ENCODE measurements at places on chromosomes 1 and 21. TPM values are rescaled to one million over a fixed set of nuclear protein-coding genes. Genes with fewer than 3 reads are reported as not detected.

DNA sequence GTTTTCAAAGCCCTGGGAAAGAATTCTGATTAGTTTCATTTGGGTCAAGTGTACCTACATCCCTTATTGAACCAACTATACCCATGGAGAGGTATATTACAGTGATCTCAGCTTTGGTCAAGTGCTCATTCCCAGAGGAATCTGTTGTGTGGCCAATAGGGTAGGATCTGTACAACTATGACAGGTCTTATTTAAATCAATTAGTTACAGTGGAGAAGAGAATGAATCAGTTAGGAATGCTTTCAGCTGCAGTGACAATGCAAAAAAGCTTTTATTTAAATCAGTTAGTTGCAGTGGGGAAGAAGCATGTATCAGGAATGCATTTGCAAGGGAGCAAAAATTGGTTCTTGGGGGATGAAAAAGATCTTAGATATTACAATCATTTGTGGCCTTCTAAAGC, 119.0 kb downstream of the FGGY start:
- H3K27me3 ChIP-seq = no peaks in the 10 kb centered on the region
- no peak for DNase-seq
- no peaks in the 10 kb centered on the region for H3K36me3 ChIP-seq
- H3K27ac ChIP-seq = no peak overlapping the region
- H3K4me1 ChIP-seq = no peaks in the 10 kb centered on the region

DNA sequence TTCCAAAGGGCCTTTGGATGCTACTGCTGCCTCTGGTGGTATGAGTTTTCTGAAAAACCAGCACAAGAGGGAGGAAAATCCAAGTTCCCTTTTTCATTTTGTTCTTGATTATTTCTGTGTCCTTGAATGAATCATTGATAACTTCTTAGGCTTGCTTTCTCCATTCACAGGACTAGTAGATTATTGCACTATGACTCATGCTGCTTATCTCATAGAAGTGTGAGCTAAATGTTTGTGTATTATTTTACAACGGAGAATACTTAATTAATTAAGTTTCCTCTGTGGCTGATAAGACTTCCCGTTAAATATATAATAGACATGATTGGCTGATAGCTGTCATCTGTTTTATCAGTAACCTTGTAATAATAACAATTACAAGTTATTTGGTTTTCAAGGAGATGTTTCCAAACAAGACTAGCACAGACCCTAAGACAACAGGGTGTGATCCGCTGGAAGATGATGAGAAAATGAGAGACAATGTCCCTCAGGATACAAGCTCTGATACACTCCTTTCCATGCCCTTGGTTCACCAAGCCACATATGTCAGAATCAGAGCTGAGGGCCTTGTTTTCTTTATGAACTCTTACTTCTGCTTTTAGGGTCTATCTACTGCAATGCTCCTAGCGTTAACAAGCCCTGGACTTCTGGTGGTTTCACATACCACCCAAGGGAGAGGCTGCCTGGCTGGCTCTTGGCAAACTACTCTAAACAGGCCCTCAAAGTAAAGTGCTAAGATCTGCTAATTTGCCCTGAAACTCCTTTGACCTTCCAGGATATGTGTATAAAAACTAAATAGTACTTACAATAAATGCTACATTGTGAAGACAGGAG, 1078.3 kb downstream of the TTLL7 start:
- H3K27me3 ChIP-seq = no peaks in the 10 kb centered on the region
- peaks cover 8% of the 10 kb centered on the region for H3K4me1 ChIP-seq
- H3K4me3 ChIP-seq = no peak overlapping the region
- peak overlapping the region; percentile 61 for H3K27ac ChIP-seq
- H3K36me3 ChIP-seq = no peaks in the 10 kb centered on the region

DNA sequence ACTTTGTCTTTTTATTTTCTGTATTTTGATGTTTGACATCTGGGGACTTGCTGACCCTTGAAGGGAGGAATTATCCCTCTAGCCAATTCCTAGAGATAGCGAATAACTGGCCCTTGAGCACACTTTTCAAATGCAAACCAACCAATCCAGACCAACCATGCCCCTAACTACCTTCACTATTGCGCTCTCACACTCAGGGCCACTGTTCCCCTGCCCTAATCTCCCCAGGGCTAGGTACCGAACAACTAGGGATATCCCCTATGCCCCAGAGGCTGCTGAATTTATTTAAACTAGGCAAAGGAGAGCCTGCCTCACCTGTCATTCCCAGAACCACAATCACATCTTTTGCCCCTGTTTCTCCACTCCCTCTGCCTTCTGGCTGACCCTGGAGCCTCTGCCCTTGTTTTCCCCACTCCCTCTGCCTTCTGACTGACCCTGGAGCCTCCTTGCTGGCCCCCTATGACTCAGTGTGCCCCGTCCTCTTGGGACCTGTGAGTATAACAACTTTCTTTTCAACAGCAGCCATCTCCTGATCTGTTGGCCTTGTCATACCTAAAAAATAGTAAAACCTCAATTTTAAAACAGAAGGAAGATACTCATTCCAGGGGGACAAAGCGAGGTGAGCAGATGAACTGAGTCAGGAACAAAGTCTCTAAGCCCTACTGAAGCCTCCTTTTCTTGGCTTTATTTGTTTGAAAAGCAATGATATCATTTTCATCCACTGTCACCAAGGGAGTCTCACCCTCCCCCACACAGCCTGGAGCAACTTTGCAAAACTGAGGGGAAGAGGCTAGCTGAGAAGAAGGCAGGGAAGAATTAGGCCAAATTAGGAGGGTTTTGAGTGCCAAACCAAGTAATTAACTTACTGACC, 115.5 kb downstream of the NMNAT2 start:
- H3K4me3 ChIP-seq = no peak overlapping the region
- no peak overlapping the region for H3K27ac ChIP-seq

- DNase-seq = no peak
- H3K27me3 ChIP-seq = no peaks in the 10 kb centered on the region
- H3K27ac ChIP-seq = no peak overlapping the region
- H3K4me3 ChIP-seq = no peak overlapping the region
- peaks cover 41% of the 10 kb centered on the region for H3K4me1 ChIP-seq
Measured at GRCh38 chr21:38984568-38984967, 178.8 kb downstream of the ETS2 start.

DNA sequence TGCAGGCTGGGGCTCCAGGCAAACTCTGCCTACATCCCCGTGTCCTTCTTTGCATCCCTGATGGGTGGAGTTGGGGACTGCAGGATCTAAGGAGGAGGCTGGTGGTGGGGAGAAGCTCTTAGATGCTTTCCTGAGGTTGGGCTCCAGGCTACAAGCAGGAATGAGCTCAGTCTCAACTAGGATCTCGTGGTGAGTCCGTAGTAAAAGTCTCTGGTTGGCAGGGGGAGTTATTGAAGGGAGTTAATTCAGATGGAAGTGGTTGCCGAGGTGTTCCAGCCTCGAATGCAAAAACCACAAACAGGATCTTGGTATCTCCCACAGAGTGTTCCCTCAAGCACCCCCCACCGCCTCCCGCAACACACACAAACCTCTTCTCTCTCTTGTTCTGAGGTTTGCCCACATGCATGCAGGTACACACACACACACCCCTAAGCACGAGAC, 35.0 kb downstream of the TMCC2 start:
- peak overlapping the region; percentile 54 for H3K27ac ChIP-seq
- no peak for DNase-seq
- no peaks in the 10 kb centered on the region for H3K27me3 ChIP-seq
- peaks cover 39% of the 10 kb centered on the region for H3K4me1 ChIP-seq
- no peak overlapping the region for H3K4me3 ChIP-seq

DNA sequence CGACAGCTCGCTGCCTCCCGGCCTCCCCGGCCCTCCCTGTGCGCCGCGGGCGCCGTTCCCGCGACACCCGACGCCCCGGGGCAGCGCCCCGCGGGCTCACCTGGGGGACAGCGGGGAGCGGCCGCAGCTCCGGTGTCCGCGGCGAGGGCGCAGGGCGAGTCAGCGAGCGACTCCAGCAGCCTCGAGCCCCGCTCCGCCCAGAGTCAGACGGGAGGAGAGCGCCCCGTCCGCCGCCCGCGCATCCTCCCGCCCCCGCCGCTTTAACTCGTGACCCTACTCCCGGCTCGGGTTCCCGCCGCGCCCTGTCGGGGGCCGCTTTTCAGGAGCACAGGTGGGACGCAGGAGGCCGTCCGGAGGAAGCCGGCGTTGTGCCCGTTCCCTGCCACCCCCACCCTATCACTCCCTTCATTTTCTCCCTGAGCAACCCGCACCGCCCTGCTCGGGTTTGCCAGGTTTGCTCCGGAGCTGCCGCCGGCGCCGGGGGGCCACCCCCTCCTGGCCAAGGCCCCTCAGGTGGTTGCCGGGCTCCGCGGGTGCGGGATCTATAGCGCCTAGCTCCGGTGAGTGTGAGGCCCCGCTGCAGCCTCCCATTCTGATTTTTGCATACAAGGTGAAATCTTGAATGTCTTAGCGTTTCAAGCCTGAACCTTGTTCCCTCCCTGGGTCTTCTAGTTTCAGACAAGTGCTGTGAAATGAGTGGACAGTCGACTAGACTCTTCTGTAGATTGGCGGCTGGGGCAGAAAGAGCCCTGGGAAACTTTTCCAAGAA, at the start of gene MCOLN3:
Gene MCOLN3 (minus strand): TSS at position 205 of the 769 bp plus-strand sequence. CDS start 3,140 bp downstream, outside the sequence.
- peak within 1 kb of the TSS; percentile 60 for H3K4me3 ChIP-seq
- peak within 1 kb of the TSS; percentile 60 for H3K27ac ChIP-seq
- peak; percentile 91 for DNase-seq
- no peaks in the 10 kb centered on the region for H3K27me3 ChIP-seq

DNA sequence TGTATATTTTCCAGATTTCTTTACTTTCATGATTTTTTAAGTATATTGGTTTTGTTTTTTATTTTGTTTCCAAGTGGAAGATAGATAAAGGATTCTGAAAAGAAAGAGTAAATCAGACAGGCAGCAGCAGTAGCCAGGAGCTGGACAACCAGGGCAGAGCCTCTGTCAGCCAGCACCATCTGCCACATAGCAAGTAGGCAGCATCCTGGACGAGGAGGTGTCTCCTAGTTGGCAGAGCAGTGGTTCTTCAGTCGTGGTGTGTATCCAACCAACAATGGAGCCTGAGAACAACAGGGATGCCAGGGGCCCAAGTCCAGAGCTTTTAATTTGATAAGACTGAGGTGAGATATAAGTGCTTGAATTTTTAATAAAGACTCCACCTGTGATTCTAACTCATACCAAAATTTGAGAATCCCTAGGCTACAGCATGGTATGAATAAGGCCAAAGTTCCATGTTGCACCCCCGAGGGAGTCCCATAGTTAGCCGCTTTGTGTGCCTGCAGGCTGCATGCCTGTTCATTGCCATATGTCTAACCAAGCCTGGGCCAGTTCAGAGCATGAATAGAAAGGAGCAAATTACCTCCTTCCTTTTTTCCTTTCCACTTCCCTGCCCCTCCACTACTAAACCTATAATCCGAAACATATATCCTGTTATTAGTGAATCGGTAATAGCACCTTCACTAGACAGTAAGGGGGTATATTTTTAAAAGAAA, 153.2 kb downstream of the NTNG1 start:
- no peaks in the 10 kb centered on the region for H3K4me1 ChIP-seq
- H3K4me3 ChIP-seq = no peak overlapping the region
- no peaks in the 10 kb centered on the region for H3K27me3 ChIP-seq

DNA sequence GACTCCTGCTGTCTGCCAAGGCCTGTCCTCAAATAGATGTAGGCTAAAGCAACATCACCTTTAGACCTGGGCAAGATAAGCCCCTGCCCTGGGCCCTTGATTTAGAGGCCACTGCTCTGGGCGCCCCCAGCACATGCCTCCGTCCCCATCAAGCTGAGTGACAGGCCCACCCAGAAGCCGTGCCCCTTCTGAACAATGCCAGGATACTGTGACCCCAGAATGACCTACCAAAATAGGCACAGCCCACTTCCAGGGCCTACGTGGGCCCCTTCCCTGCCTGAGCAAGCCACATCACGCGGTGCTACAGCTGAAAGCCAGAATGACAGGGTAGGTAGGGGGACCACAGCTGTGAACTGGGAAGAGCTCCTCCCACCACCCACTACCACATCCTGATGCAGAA, 24.7 kb upstream of the BECN2 start:
- no peaks in the 10 kb centered on the region for H3K4me1 ChIP-seq
- no peak for DNase-seq
- no peaks in the 10 kb centered on the region for H3K27me3 ChIP-seq
- H3K36me3 ChIP-seq = no peaks in the 10 kb centered on the region
- H3K27ac ChIP-seq = no peak overlapping the region
- no peak overlapping the region for H3K4me3 ChIP-seq

GRCh38 chr1:145918992-145919939, 749 bp upstream of the PEX11B start:
- H3K4me3 ChIP-seq = peak overlapping the region; percentile 88
- DNase-seq = peak; percentile 88
- peaks cover 26% of the 10 kb centered on the region for H3K4me1 ChIP-seq
- peak overlapping the region; percentile 87 for H3K27ac ChIP-seq

DNA sequence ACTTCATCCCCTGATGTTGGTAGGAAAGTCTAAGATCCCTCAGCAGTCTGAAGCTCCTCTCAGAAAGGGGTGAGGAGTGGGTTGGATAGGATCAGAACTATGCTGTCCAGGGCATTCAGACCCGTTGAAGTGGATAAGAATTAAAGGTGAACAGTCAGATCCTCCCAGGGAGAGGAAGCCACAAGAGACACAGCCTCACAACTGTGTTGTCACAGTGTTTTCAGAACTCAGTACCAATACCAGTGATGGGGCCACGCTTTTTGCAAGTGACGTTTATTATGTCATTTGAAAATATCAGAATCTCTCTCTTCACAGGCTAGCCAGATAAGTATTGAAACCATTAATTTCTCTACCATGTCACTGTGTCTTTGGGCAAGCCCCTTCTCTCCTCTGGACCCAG, 15.4 kb upstream of the EPS15 start:
- no peak overlapping the region for H3K27ac ChIP-seq
- no peak overlapping the region for H3K4me3 ChIP-seq
- no peaks in the 10 kb centered on the region for H3K36me3 ChIP-seq
- no peaks in the 10 kb centered on the region for H3K27me3 ChIP-seq

- H3K27ac ChIP-seq = no peak overlapping the region
- H3K27me3 ChIP-seq = no peaks in the 10 kb centered on the region
Measured at GRCh38 chr1:111216751-111217150, 10.8 kb upstream of the CHI3L2 start.

DNA sequence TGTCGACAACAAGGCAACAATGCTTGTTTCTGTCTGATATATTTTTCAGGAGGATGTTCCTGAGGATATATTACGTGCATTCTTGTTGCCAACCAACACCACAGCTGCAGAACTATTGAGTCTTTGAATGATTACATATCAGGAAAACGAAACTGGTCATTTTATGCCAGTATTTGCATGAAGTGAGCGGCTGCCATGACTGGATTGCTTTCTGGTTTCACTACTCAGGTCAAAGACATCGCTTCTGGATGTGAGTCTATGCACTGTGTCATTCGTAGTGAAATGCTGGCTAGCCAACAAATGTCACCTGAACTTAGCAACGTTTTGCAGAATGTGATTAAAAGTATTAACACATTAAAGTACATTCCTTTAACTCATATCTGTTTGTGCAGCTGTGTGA, 35.8 kb upstream of the OLFM3 start:
- no peaks in the 10 kb centered on the region for H3K36me3 ChIP-seq
- H3K27me3 ChIP-seq = no peaks in the 10 kb centered on the region
- no peak for DNase-seq
- H3K4me1 ChIP-seq = no peaks in the 10 kb centered on the region
- H3K27ac ChIP-seq = no peak overlapping the region

GRCh38 chr21:15128267-15128666, 63.5 kb upstream of the NRIP1 start:
- H3K27me3 ChIP-seq = no peaks in the 10 kb centered on the region
- H3K36me3 ChIP-seq = no peaks in the 10 kb centered on the region
- DNase-seq = no peak

Gene CRYAA
- total RNA-seq = not detected

Gene HAO2
- 0.30 TPM for total RNA-seq

Gene KRTAP10-4
- total RNA-seq = not detected

Gene ADORA3
- 2.1 TPM for total RNA-seq
